Right ventricle myocardium inferior (tissue), 1 donor: ENCODE measurements at places on chromosomes 2 and 18. TPM values are rescaled to one million over a fixed set of nuclear protein-coding genes. Genes with fewer than 3 reads are reported as not detected.

GRCh38 chr2:2649109-2650072, 318.3 kb upstream of the MYT1L start:
- DNase-seq: no peak

DNA sequence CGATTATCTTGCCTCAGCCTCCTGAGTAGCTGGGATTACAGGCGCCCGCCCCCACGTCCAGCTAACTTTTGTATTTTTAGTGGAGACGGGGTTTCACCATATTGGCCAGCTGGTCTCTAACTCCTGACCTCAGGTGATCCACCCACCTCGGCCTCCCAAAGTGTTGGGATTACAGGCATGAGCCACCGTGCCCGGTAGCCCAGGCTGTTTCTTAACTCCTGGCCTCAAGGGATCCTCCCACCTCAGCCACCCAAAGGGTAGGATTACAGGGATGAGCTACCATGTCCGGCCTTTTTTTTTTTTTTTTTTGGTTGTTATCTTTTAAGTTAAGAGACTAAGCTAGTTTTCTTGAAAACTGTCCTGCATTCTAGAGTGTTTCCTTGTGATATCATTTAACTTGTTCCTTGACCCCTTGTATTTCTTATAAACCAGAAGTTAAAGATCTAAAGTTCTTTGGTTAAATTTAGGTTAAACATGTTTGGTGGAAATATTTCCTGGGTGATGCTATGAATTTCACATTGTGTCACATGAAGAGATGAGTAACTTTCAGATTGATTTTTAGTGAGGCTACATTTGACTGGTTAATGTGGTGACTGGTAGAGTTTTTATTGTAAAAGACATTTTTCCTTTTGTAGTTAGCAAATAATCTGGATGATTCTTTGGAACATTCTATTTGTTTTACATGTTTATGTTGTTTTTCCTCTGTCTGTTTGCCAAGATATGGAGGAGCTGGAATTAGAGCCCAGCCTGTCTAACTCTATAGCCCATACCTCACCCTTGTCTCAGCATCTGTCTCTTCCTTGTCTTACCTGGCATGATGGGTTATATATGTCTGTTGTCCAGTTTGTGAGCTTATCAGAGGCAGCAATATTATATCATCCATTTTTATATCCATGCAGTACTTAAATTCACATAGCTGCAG, 5.2 kb downstream of the NCAPH start:
- DNase-seq: no peak

GRCh38 chr2:232434091-232434490, 21.9 kb upstream of the ALPI start:
- no peak for DNase-seq

DNA sequence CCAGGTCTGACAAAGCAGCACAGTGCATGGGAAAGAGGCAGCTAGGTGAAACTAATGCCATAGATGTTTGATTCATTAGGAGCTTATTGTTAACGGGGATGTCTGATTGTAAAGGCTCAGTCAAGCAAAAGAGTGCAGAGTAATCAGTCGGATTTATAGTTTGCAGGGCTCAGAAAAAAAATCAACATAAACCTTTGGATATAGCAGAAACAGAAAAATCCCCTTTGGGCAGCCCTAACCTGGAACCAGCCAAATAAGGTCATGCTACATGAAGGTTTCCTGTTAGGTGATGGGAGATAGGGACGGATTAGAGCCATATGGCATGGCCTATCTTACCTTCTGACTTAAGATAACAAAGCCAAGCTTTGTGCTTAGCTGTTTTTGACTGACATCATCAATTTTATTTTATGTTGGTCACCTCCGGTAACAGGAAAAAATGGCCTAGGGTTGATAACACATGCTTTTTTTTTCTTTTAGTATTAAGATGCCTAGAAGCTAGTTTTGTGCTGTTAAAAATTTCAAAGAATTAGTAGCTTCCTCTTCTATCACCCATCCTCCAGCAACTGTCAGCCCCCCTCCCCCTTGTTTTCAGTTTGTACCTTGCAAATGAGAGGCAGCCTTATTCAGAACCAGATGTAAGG, 60.7 kb upstream of the ZEB2 start:
- DNase-seq: no peak

DNA sequence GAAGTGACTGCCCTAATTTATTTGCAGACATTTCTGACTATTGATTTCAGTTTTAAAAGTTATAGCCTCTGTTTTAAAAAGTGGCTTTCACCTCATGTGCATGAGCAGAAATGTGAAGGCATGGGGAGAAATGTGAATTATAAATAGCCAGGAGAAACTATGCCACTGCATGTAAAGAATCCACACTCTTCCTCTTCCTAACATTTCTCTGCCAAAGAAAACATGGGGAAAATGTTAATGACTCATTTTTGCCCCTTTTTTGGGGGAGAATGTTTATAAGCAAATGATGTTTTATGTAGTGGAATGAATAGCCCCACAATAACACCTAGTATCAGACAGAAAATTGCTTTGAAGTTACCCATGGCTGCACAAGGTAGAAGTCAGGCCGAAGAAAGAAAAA, 249.0 kb upstream of the TANK start:
- no peak for DNase-seq

DNA sequence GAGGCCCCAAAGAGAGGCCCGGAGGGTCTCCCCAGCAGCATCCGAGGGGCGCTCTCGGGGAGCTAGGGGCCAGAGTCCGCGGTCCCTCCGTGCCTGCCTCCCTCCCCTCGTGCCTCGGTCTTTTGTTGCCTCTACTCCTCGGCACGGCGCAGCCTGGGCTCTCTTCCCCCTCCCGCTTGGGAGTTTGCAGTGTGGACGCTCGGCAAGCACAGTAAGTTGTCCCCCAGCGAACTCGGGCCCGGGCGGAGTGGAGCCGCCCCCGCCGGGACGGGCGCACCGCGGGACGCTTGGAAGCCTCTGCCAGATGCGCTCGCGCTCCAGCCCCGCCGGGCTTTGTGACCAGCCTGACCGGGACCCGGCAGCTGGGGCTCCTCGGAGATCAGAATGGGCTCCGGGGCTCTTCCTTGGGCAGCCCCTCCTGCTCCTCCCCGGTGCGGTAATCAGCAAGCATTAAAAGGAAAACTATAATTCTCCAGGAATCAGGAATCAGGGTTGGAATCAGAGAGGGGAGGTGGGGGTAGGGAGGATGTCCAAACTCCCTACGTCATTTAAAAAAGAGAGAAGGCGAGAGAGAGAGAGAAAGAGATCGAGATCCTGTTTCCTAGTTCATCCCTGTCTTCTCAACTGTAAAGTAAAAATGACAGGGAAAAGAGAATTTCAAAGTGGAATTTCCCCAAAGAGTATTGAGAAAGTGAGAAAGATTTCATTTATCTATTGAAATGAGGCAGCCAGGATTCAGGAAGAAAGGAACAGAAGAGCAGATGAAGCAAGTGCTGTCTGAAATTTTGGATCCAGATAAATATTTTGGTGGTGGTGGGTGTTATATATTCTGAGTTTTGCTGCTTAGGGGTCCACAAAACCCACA, 786 bp upstream of the TMEM200C start:
- no peak for DNase-seq

DNA sequence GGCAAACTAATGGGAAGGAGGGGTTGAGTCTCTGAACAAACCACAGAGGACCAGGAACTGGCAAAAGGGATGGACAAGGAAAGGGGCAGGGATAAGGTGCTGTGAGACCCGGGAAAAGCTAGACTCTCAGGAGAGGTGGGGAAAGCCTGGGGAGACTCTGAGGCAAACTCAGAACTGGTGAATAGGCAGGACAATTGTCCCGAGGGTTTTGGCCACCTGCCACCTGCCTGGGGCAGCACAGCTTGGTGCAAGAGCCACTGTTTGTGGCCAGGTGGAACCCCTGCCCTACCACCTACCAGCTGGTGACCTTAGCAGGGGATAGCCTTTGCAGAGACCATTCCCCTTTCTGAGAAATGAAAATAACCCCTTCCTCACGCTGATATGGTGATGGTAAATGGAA, 129.4 kb upstream of the ASB18 start:
- DNase-seq: no peak

GRCh38 chr18:13187498-13187897, 31.1 kb upstream of the LDLRAD4 start:
- DNase-seq: no peak

DNA sequence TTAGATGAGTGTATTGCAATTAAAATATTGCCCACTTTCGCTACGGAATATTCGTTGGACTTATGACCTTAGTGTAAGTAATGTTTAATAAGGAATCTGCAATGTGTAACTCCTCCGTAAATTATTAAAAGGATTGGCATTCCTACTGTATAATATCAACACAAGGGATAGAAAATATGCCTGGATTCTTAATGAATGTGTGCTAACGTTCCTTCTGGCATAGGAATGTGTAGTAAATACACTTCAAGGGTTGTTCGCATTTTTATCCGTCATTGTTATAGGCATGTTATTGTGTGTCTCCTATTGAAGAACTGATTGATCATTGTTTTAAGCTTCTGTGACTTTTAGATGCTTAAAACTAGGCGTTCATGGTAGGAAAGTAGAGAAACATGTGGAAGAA, 134.5 kb downstream of the NEDD4L start:
- DNase-seq: no peak

- no peak for DNase-seq
Observed at GRCh38 chr2:232571026-232571474, 20.6 kb downstream of the EIF4E2 start.

- no peak for DNase-seq
Observed at GRCh38 chr2:103153580-103154284, 391.9 kb downstream of the TMEM182 start.

DNA sequence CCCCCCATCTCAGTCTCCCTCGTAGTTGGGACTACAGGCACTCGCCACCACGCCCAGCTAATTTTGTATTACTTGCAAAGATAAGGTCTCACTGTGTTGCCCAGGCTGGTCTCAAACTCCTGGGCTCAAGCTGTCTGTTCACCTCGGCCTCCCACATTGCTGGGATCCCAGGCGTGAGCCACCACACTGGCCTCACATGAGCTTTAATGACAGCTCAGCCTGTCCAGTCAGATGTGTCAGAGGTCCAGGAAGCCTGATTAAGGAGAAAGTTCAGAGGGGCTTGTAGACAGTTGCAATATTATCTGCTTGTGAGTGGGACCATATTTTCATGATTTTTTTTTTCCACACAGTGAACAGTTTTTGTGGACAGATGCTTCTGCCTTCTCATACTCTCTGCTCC, 82.0 kb downstream of the LIMS1 start:
- no peak for DNase-seq

- no peak for DNase-seq
Observed at GRCh38 chr2:140529706-140530105, 1601.1 kb downstream of the LRP1B start.

GRCh38 chr2:128596396-128597120, 277.9 kb upstream of the HS6ST1 start:
- no peak for DNase-seq

DNA sequence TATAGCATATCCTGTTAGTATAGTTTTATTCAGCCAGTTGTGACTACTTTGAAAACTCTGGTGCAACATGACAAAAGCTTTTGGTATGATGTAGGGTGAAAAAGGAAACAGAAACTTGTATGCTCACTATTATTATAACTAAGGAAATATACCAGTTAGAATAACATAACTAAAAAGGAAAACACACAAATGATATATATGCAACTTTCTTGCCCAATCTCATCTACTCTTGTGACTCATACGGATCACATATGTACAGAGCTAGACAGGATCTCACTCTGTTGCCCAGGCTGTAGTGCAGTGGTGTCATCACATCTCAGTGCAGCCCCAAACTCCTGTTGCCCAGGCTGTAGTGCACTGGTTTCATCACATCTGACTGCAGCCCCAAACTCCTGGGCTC, 12.4 kb upstream of the TLK1 start:
- DNase-seq: no peak

DNA sequence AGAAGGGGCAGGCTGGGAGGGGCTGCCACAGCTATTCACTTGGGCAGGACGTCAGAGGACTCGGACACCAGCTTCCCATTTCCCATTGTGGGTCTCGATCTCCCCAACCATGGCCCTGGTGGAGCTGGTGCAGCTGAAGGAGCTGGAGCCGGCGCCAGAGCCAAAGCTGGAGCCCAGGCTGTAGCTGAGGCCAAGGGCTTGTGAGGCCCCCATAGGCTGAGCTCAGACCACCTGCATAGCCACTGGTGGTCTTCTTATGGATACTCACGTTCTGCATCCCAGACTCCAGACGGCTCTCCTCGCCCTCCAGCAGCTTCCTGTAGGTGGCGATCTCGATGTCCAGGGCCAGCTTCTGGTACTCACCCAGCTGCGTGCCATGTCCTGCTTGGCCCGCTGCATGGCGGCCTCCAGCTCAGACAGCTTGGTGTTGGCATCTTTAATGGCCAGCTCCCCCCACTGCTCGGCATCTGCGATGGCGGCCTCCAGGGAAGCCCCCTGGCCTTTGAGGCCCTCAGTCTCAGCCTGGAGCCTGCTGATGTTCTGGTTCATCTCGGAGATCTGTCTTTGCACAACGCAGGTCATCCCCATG, 6.0 kb upstream of the CDK5R2 start:
- no peak for DNase-seq

GRCh38 chr18:49447810-49448745, 12.4 kb downstream of the DYM start:
- DNase-seq: no peak

- DNase-seq: no peak
Observed at GRCh38 chr2:220533485-220533884, 906.1 kb downstream of the SLC4A3 start.

DNA sequence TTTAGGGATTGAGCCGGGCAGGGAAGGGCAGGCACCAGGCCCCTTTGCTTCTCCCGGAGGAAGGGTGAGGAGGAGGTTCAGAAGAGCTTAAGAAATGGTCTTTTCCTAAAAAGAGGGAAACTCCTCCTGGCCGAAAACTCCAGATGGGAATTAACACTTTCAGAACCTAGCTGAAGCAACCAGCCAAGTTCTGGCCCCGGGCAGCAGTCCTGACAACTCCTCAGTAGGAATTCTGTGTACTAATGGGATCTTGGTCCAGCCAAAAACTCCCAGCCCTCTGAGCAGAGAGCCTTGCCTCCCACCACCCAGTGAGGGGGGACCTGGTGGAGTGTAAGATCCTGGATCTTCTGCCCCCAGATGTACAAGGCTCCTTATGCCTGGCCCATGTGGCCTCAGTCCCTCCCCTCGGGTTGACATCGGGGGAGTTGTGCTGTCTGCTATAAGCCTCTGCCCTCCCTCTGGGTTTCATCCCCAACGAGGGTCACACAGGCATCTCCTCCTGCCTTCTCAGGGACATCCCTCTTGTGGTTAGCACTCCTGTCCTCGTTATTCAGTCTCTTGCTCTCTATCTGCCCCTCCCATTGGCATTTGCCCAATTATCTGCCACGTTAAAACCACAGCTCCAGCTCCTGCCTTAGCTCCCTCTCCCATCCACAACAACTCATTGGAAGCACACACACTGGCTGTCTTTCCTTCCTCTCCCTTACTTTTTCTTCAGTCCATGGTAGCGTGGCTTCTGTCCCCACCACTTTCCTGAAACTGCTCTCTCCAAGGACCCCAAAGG, 184.6 kb downstream of the CYP26B1 start:
- no peak for DNase-seq

- no peak for DNase-seq
Observed at GRCh38 chr2:168566974-168567665, 111.0 kb downstream of the CERS6 start.

Gene IL36B
- total RNA-seq: not detected

Gene MREG
- 0.60 TPM for total RNA-seq

Gene DDX1
- total RNA-seq: 142 TPM

Gene NEURL3
- total RNA-seq: 0.14 TPM

Gene GNLY
- total RNA-seq: 3.4 TPM

Gene TMEM169
- 0.24 TPM for total RNA-seq

Gene DUSP19
- 12.1 TPM for total RNA-seq

Gene INPP5D
- 5.2 TPM for total RNA-seq

Gene VWA3B
- total RNA-seq: 0.38 TPM

Gene CERKL
- total RNA-seq: not detected

Gene SCYGR7
- not detected for total RNA-seq
